ENCODE measurements at places on chromosomes 16 and 17. TPM values are rescaled to one million over a fixed set of nuclear protein-coding genes. Genes with fewer than 3 reads are reported as not detected.

GRCh38 chr16:31181102-31181830, 1.3 kb downstream of the FUS start:
- DNase-seq, result no peak

DNA sequence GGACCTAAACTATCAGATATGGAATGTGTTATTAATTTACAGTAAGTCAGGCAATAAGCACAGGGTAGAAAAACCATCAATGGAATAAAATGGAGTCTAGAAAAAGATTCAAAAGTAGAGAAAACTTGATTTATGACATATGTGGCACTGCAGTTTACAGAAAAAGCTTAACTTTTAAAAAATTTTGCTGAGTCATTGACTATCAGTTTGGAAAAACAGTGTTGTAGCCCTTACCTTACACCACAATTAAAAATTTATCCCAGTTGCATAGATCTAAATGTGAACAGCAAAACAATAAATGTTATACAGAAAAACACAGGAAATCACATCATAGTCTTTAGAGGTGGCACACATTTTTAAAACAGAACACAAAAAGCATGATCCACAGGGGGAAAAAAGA, 108.5 kb downstream of the USP22 start:
- DNase-seq, result no peak

- DNase-seq, result no peak
Observed at GRCh38 chr16:53166099-53166498, 111.3 kb downstream of the CHD9 start.

- DNase-seq, result peak; percentile 15
Observed at GRCh38 chr17:31391496-31391949, at the start of gene RAB11FIP4. Gene RAB11FIP4 (plus strand): TSS chr17:31391675. CDS start chr17:31391853, 178 bp downstream.

GRCh38 chr17:1384905-1385435, 15.1 kb downstream of the YWHAE start:
- DNase-seq, result no peak

Gene KREMEN2
- 18.2 TPM for total RNA-seq

- no peak for DNase-seq
Observed at GRCh38 chr17:64492481-64493109, 4.3 kb downstream of the POLG2 start.

DNA sequence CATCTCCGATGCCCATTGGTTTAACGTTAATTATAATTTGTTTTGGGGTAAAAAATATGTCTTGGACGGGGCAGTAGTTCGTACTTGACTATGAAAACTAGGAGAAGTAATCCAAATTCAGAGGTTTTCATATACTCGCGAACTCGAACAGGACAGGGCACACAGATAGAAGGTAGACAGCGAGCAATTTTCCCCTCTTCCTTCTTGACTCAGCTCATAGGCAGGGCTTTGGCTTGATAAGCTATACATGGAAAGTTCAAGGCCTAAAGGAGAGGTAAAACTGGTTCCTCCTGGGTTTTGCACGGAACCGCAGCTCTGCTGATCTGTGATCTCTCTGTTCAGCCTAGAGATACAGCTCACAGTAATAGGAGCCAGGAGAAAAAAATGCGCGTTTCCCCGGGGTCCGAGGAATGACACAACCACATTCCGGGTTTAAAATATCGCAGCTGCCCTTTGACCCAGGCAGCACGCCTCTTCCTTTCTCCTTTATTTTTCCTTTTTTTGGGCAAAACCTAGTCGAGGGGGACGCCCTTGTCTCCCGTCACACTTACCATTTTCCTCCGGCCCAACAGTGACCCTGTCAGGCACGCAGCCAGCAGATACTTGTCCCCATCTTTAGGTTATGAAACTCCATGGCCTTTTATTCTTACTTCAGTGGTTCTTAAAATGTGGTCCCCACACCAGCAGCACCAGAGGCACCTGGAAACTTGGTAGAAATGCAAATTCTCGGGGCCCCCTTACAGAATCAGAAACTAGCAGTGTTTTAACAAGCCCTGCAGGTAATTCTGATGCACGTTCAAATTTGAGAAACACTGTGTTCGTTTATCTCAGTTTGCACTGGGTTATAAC, 1.7 kb upstream of the LASP1 start:
- no peak for DNase-seq

DNA sequence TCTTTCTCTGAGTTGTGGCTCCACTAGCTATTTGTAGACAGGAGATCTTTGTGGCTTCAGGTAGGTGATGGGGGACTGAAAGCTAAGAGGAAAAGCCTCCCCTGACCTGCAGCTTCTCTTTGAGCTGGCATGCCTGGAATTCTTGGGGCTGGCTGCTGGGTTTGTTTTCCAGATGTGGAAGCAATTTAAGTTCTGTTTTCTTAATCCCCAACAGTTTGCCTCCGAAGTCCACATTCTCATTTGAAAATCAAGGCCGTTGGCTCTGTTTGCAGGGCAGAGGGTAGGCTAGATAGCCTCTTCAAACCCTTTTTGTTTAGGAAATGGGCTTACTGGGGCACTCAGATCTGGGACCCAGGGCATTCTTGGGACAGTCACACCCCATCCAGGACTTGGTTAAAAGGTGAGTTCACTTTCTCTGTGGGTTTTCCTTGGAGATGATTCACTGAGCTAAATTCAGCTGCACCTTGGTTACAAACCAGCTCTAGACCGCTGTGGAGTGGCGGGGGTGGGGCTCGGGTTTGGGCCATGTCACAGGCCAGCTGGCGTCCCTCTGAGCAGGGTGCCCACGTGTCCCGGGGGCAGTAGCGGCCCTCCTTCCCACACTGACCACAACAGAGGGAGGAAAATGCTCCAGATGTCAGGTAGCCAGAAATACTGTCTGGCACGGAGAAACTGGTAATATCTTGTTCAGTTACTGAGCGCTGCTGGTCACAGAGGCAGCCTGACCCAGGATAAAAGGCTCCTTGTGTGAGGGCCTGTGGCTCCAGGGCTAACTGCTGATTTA, 108.5 kb downstream of the RAB11FIP4 start:
- DNase-seq, result no peak

GRCh38 chr17:40599468-40599763, 34.1 kb upstream of the CCR7 start:
- no peak for DNase-seq

DNA sequence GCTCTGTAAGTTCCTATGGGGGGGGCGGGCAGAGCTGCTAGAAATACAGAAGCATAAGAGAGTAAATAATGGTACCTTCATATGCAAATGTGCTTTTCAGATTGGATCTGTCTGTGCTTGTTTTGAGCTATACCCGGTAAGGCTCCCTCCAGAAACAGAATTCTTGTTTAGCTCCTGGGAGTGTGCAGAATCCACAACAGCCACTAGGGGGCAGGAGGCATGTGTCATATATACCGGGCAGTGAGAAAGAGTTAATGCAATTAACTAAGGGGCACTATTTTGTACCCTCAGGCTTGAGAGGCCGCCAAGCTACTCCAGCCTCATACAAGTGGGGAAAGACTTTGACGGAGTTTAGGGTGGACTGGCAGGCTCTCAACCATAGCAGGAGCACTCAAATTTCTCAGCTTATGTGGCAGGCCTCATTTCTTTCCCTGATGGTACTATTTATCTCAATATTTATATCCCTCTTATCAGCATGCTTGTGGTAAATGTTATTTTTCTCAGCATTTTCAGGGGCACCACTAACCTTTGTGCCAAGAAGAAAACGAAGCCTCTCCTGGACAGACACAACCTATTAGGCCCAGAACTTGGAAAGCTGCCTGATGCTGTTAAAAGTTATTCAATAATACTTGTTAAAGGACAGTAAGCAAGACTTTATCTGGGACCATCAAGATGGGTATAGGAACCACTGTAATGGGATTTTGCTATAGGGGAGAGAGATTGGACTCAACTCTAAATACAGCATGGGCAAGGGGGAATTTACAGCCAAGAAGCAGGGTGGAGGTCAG, 10.7 kb upstream of the CENPV start:
- DNase-seq, result peak; percentile 85

Gene ITGAD
- 0.28 TPM for total RNA-seq
